Mucosa of descending colon (tissue), 3 donors: ENCODE measurements at places on chromosomes 6 and 20.

- no peak for DNase-seq
These were observed 9.5 kb upstream of the ATRN start for GRCh38 chr20:3461211-3461771.

DNA sequence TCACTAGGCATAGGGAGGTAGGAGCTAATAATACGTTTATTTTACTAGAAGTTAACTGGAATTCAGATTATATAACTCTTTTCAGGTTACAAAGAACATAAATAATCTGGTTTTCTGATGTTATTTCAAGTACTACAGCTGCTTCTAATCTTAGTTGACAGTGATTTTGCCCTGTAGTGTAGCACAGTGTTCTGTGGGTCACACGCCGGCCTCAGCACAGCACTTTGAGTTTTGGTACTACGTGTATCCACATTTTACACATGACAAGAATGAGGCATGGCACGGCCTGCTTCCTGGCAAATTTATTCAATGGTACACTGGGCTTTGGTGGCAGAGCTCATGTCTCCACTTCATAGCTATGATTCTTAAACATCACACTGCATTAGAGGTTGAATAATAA is 1.1 kb downstream of the HFE start:
- no peak for DNase-seq

GRCh38 chr6:87315071-87315470 is 7.3 kb upstream of the SMIM8 start:
- no peak for DNase-seq

GRCh38 chr6:144659202-144660182 is 374.4 kb downstream of the UTRN start:
- DNase-seq: peak; percentile 60

GRCh38 chr6:28738396-28738765 is 185.4 kb downstream of the TRIM27 start:
- DNase-seq: no peak

- no peak for DNase-seq
These were observed 317.3 kb downstream of the DOK5 start for GRCh38 chr20:54792688-54793087.

DNA sequence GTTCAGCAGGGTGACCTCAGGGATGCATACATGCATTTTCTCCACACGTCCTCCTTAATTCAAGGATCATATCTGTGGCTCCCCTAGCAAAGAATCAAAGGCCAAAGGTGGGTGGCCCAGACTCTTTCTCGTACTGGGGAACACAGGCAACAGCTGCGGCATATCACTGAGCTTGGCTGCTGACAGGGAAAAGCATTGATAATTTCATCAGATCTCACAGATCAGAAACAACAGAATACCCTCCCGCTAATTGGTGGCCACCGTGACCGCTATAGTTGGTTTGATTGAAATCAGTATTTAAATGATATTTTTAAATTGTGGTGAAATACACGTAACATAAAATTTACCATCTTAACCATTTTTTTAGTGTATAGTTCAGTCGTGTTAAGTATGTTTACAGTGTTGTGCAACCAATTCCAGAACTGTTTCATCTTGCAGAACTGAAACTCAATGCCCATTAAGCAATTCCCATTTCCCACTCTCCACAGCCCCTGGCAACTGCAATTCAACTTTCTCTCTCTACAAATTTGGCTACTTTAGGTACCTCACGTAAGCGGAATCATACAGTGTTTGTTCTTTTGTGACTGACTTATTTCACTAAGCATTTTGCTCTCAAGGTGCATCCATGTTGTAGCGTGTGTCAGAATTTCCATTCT is 74.7 kb upstream of the TMEM170B start:
- DNase-seq: no peak

- no peak for DNase-seq
These were observed 54.9 kb upstream of the CARMIL1 start for GRCh38 chr6:25224242-25224641.

GRCh38 chr6:10800810-10801209 is 37.5 kb downstream of the MAK start:
- DNase-seq: no peak

DNA sequence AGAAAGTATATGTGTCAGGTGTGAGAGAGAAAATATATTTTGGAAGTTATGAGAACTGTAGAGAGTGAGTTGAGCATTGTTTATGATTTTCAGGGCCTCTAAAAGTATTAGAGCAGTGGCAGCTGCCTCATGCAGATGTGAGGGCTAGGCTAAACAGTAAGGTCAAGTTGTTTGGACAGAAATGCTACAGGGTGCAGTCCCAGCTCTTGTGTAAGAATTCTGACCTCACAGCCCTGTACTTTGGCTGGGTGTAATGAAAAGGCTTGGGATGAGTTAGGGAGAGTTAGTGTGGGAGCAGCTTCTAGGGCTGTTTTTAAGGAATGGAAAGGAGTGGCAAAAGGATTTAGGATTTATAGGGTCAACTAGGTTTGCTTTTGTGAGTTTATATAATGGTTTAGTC is 764.8 kb upstream of the ADGRB3 start:
- DNase-seq: no peak

DNA sequence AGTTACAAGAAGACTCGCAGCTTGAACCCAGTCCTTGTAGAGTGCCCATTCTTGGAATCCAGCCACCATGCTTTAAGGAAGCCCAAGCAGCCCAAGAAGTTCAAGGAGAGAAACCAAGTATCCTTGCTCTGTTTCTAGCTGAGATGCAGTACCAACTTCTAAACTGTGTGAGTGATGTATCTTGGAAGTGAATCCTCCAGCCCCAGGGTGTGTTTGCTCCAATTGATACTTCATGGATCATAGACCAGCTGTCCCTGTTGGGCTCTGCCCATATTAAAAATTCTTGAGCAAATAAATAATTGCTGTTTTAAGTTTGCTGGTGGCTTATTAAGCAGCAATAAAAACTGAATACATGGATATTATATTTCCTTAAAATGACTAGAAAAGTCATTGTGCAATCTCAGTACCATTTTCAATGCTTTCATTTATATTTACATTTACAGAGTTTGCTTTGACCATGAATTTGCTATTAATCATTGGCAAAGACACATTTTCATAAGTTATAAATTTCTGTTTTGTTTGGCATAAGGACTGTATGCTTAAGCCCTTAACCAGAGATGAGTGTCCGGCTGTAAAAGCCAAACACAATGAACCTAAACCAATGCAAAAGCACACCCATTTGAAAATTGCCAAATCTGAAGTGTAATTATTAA is 9.2 kb downstream of the SPTLC3 start:
- no peak for DNase-seq

- no peak for DNase-seq
These were observed 25.1 kb downstream of the PXDC1 start for GRCh38 chr6:3726421-3726820.

DNA sequence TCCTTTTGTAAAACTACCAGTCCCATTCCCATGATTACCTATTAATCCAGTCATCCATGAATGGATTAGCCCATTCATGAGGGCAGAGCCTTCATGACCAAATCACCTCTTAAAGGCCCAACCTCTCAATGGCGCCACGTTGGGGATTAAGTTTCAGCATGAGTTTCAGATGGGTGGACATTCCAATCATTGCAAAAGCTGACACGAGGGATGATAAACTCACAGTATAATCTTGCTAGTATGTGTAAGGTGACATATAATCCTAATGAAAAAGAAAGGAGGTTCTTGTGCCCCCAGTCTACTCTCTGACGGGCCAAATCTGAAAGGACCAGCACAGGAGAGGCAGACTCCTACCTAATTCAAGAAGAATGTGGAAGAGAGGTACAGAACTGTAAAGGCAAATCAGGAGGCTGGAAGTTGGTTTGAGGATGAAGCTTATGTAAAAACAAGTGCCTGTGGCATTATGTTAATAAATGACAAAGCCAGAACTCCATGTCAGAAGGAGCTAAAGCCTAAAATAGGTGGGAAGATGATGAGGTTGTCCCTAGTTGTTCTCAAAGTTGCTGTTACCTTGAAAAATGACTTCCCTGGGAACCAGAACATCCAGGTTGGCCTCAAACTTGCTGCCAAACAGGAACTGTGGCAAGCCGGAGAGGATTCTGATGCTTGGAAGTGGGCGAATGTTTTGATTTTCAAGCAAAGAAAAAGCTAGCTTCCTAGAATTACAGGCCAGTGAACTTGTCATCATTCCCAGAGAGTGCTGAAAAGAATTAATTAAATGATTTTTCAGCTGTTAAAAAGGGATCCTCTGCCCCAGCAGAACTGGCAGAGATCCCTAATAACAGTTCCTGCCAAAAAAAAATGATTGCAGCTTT is 106.5 kb upstream of the TIAM2 start:
- DNase-seq: no peak

GRCh38 chr20:2692036-2692885 is at the start of gene EBF4:
Gene EBF4 (plus strand): TSS chr20:2692780. CDS start chr20:2693646, 866 bp downstream.
- no peak for DNase-seq

GRCh38 chr20:50195524-50196120 is 5.0 kb downstream of the CEBPB start:
- no peak for DNase-seq

DNA sequence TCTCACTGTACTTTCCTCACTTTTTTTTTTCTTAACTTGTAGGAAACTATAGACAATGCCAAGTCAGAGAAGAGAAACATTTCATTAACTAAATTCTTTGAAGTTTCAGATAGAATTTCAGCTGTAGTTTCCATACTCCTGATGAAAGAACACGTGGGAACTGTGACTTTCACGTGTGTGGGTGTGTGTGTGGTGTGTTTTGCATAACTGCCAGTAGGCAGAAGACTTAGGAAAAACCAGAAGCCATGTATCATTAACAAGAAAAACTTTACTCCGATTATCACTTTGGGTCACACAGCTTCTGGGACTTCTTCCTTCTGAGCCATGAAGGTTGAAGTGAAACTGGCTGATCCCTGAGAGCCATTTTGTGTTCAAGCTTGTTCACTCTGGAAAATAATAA is 483.3 kb downstream of the TFAP2B start:
- no peak for DNase-seq

DNA sequence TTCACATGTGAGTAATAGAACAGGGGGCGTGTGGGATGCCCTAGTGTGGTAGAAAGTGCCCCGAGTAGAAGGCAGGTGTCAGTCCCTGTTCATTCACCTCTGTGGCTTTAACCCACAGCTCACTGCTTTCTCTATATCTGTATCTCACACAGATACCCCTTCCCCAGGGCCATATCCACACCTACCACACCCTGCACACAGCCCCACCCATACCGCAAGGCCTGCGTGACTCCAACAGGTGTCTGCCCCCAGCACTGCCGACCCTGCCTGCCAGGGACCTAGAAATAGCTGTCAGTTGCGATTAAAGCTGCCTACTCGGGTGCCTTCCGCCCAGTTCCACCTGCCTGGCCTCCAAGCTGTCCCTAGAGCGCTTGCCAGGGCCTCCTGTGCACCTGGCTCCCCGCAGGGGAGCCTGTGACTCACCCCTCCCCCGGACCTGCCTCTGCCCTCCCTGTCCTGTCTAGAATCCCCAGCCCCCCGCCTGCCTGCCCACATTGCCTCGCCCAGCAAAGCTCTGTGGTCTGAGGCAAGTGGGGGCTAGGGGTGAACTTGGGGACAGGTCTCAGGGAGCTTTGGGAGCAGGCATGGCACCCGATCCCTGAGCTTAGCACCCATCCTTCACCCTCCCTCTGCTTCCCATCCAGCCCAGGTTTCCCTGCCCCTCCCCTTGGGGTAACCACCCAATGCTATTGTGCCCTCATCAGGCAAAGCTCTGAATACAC is 38.3 kb upstream of the ID1 start:
- DNase-seq: peak; percentile 55

DNA sequence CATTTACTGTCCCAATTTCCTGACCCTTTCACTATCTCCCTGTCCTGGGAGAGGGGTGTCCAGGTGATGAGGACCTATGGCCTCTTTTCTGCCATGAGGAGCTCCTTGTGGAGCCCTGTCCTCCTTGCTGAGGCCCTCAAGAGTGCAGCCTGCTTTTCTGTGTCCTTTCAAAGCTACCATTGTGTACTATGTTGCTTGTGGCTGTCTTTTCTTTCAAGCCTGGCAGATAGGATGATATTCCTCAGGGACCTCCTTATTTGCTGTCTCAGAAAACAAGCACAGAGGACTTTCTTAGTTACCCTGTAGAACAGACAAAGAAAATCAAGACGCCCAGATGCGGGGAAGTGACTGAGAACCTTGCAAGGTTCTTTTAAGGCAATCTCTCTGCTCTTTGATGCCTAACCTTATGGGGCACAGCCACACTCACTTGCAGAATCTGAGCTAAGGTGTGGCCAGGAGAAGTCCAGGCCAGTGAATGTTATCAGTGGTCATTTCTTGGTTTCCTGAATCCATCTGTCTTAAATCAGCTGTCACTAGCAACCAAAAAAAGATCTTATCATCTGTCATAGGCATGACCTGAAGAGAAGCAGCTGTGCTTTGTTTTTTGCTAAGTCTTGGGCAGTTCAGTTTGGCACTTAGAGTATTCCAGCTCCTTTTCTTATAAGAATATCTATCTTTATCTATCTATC is 17.2 kb downstream of the CARMIL1 start:
- no peak for DNase-seq

GRCh38 chr6:15879371-15880261 is 216.8 kb upstream of the DTNBP1 start:
- peak; percentile 61 for DNase-seq

GRCh38 chr20:44644230-44644617 is 7.3 kb downstream of the ADA start:
- no peak for DNase-seq

DNA sequence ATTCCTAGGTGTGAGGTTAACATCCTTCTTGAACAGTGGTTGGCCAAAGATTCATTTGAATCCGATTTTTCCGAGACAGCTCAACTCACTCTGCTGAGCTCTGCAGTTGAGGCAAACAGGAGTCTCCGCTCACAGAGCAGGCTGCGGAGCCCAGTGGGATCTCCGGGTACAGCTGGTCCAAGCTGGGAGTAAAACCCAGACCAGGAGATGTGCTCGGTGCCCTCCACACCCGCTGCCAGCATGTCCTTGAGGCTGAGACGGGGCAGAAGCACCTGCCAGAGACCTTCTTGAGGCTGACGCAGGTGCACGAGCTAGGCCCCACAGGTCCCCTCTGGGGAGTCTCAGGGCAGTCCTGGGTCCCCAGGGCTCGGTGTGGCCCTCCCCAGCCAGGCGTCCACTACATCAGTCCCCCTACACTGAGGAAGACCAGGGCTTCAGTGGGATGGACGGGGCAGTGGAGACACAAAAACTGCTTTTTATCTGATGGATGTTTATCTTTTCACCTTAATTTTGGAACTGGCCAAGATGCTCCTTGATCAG is 119.0 kb downstream of the AGPAT4 start:
- no peak for DNase-seq

DNA sequence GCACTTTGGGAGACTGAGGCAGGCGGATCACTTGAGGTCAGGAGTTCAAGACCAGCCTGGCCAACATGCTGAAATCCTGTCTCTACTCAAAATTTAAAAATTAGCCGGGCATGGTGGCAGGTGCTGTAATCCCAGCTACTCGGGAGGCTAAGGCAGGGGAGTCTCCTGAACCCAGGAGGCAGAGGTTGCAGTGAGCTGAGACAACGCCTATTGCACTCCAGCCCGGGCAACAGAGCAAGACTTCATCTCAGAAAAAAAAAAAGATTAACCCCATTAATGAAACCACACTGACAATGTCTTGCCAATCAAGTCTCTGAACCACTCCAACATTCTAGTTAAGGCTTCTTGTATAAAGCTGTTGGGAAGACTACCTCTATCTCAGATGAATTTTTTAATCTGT is 4.0 kb downstream of the PREP start:
- DNase-seq: no peak

- no peak for DNase-seq
These were observed 37.7 kb downstream of the MAP3K4 start for GRCh38 chr6:161029195-161029809.
